NCI-H2029 (cell line): ENCODE measurements at places on chromosomes 5 and 9.

DNA sequence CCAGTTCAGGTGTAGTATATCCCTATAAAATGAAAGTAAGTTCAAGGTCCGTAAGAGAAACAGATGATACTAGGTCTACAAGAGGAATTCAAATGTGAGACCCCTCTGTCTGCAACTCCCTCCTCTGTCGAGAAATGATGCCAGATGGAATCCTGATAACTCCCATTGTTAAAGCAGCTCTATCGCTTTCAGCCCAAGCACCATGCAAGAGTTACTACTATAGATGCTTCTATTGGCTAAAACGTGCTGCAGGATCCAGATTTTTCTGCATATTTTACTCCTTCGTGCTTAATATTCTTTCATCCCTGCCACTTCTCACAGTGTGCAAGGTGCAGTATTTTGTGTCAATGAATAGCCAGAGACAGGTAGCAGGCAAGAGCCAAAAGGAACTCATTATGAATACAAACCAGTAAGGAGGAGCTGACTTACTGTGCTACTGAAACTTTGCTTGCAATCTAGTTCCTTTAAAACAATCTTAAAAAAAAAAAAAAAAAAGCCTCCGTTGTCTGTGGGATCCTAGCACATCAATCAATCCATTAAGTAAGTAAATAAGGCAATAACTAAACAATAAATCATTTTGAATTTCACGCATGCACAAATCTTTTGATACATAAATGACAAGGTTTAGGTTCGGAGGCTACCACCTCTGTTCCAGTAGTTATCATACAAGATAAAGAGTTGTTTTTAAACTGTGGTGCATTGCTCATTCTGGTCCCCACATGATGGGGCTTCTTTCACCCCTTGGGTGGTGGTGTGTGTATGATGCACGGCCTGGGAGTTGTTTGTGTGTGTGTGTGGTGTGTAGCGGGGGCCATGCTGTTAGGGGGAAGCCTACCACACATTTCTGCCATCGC lies 151.1 kb upstream of the MPDZ start:
- no peak for DNase-seq

DNA sequence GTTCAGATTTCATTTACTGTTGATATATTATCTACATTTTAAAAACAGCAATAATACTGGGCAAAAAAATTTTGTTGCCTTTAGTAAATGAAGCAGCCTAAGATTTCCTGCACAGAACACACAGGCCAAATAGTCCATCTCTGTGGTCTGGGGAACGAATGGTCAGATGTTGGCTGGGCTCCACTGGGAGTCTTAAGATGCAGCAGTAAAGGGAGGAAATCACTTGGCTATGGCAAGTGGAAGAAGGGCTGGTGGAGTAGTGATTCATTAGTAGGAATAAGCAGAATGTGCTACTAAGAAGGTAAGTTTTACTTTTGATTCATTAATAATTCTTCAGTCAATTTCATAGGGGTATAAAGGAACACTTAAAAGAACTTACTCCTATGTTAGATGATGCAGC lies 91.1 kb upstream of the ARRDC3 start:
- DNase-seq, result no peak

DNA sequence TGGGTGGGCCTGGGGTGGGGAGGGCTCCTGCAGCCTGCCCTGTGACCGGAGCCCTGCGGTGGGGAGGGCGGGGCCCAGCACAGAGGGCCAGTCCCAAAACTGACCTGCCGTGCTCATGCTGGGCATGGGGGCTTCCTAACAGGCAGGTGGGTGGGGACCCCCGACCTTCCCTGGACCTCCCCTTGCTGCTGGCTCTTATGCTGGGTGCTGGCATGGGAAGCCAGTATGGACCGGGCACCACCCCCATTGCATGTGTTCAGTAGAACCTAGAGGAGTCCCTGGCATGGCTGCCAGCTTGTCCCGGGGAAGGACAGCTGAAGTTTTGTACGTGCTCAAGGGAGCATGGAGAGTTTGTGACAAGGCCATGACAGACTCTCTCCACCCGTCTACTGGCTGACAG lies 37.1 kb downstream of the WNK2 start:
- no peak for DNase-seq

GRCh38 chr9:27505744-27506161 lies 18.3 kb upstream of the IFNK start:
- no peak for DNase-seq

DNA sequence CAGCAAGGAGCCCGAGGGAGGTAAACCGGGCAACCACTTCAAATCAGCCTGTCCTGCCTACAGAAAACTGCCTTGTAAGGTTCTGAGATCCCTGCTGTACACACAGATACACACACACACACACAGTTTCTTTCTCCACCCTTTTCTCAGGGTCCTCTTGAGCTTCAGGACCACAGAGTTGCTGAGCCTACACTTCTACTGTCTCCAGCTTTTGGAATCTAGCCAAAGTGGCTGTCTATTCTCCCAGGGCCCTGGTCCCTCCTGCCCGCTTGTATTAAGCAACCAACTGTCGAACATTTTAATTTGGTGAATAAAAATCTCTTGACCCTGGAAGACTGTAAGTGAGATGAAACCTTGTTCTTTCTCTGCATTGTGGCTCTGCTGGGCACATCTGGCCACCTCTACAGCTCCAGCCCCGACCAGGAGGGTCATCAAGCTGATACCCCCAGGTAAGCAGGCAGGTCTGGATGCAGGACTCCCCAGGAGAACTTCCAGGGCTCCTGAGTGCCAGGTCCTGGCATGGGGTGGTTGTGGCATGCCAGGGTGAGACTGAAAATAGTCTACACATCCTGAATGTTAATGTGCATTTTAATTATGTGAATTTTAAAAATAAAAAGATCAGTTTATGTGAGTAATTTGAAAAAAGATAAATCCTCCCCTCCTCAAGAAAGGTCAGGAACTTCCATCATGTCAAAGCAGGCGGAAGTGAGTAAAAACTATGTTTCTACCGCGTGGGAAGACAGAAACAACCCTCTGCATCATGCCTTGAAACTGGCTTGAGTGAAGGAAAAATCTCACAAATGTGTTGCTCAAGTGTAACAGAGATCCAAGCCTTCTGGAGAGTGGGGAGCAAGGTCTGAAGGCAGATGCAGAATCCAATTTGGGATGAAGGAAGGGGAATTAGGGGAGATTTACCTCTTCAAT lies 15.0 kb upstream of the S1PR3 start:
- DNase-seq, result no peak

DNA sequence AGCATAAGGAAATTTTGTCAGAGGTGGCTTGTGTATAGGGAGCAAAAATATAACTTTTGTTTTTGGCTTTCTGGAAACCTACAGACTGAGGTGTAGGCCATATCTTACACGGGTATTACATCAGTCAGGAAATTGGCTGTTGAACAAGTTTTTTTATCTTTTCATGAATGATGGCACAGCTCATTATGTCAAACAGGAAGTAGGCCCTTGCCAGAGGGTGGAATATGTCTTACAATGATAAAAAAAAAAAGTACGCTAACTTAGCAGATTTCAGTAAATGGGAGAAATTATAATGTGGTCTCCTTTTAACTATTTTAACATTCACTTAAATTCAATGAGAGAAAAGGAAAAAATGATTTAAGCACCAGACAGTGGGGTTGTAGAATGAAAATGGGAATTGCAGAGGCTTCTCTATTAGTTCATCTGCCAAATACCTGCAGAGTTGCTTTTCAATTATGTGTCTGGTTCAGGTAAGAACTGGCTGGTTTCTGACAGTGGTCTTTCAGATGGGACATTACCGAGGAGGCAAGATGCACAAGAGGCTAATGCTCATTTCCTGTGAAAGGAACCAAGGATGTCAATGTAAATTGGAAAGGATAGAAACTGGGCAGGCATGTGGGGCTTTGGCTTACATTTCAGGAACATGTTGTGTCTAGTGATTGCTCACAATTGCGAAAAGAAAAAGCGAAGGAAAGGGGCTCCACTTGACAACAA lies 169.9 kb downstream of the NNT start:
- peak; percentile 8 for DNase-seq

DNA sequence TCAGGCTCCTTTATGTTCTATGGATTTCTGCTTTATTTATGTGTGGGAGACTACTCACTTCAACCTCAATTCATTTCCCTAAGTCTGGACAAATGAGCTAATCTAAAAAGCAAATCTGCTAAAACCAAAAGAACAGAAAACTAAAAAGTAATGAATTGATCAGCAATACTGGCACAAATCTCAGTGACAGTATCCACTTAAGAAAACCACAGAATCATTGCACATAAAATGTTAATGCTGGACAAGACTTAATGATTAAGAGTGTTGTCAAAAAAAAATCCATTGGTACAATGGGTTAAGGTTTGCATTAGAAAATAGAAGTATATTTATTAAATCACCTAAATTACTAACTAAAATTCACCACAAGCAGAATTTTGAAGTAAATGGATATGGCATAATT lies 147.6 kb downstream of the EDIL3 start:
- DNase-seq, result no peak

DNA sequence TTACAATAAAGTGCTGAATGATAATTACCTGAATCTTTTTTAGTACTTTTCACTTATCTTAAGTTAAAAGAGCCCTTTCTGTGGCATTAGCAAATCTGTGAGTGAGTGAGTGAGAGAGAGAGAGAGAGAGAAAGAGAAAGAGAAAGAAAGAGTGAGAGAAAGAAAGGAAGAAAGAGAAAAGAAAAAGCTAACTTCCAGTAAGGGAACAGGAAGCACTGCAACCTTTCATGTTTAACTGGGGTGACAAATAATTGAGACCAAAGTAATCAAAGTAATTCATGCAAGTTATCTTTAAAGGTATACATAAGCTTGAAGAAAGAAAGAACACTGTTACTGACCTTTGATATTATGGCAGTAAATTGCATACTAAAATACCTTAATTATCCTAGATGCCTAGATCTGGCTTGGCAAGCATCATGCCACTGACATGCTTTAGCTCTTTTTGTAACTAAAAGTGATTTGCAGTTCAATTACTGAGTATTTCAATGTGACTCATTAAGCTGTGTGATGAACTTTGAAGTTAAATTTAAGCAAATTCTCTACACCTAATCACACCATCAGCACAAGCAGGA lies 21.7 kb downstream of the FEM1C start:
- no peak for DNase-seq

- DNase-seq, result no peak
Measured at GRCh38 chr5:55308254-55308836, 556 bp downstream of the MTREX start.

- no peak for DNase-seq
Measured at GRCh38 chr9:135423725-135424124, 55.9 kb upstream of the PPP1R26 start.

- no peak for DNase-seq
Measured at GRCh38 chr5:178396796-178397720, 164.5 kb upstream of the PHYKPL start.

- DNase-seq, result no peak
Measured at GRCh38 chr9:89596937-89597555, 7.8 kb upstream of the GADD45G start.

- peak; percentile 58 for DNase-seq
Measured at GRCh38 chr5:152505442-152506042, 100.5 kb upstream of the NMUR2 start.

- DNase-seq, result peak; percentile 3
Measured at GRCh38 chr9:2469681-2470221, 151.8 kb upstream of the VLDLR start.

GRCh38 chr5:15538516-15538915 lies 38.5 kb downstream of the FBXL7 start:
- no peak for DNase-seq
